ENCODE measurements at places on chromosomes 16 and 17.

DNA sequence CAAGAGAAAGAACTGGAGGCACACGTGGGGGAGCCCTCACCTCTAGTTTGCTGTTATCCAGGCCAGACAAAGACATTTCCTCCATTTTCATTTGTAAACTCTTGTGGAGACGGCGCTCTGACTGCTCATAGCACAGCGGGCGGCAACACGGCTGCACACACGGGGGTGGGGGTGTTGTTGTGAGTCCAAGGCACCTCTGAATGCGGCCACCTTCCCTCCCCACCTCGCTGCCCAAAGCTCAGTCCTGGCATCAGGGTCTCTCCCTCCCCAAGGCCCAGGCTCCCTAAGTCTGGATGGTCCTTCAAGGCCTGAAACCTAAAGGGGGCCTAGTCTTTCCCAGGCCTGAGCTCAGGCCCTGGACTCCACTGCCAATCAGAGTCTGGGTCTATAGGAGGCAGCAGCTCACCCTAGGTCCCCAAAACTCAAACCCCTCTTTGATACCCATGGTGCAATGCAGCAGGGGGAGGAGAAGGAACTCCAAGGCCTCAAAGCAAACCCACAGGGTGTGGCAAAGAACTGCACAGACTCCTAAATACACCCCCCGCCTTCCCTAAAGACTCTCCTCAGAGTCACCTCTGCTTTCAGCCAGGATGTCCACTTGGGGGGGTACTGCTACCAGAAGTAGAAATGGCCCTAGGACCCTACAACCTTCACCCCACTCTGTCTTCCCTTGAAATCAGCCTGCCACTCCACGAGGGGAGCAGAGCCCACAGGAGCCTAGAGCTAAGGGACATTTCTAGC lies 1.5 kb downstream of the ATXN7L3 start:
- DNase-seq = no peak

- DNase-seq = no peak
Observed at GRCh38 chr17:15886221-15886620, 58.7 kb upstream of the ADORA2B start.

- no peak for DNase-seq
Observed at GRCh38 chr16:57562066-57562465, 19.6 kb downstream of the ADGRG5 start.

GRCh38 chr16:84979516-84979915 lies 31.8 kb downstream of the ZDHHC7 start:
- no peak for DNase-seq

- DNase-seq = peak; percentile 58
Observed at GRCh38 chr17:65027305-65027704, 29.2 kb downstream of the GNA13 start.

GRCh38 chr16:70661918-70662641 lies 15.7 kb downstream of the IL34 start:
- peak; percentile 14 for DNase-seq

DNA sequence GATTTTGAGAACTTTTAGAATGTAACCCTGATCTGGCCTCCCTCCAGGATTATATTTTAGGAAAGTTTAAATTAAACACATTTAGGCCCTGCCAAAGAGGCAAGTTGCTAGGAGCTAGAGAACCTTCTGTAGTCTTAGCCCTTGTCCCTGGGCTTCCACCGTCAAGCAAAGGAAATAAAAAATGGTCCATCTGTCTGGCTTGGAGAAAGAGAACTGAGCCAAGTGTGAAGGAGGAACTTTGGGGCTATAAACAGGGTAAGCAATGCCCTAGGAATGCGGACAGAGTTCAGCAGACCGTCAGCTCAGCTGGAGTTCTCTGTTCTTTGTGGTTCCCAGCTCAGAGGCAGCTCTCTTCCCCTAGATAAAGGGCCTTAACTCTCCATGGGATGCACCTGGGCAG lies 29.6 kb downstream of the RCVRN start:
- no peak for DNase-seq

- DNase-seq = no peak
Observed at GRCh38 chr17:81150377-81151077, 14.8 kb upstream of the PVALEF start.

DNA sequence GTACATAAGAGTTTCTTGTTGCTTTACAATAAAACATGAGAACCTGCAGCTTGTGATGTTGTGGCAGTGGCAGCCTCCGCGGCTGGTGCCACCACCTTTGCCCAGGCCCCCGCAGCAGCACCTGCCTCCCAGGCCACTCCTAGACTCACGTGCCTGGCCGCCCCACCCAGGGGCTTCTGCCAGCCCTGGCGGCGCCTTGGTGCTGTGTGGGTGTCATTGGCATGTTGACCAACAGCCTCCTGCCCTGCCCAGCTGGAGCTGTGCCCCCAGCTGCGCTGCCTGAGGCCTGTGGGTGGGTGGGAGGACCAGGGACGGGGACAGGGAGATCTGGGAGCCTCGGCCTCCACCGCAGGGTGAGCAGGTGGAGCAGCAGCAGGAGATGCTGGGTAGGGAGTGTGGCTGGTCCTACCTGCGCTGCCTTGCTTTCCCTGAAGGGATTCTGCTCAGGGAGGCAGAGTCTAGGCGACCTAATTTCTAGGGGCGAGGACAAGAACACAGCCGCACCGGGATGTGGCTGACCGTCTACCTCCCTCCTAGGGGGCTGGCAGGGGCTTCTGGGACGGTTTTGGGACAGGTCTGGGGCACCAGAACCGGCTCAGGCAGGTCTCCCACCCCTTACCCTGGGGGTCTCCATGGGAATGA lies 428 bp upstream of the DNASE1L2 start:
- no peak for DNase-seq

DNA sequence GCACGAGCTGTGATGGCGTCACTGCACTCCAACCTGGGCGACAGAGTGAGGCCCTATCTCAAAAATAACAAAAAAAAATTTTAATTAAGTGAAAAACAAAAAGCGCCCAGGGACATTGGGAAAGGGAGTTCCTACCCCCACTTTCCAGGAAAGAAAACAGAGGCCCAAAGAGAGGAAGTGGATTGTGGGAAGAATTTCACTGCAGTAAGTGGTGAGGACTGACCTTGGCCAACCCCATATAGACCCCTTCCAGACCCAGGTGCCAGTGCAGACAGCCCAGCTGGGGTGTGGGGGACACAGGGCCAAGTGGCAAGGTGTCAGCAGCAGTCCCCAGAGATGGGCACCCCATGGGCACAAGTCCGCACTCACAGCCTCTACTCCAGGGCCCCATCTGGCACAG lies 29.0 kb upstream of the KRT17 start:
- DNase-seq = no peak

DNA sequence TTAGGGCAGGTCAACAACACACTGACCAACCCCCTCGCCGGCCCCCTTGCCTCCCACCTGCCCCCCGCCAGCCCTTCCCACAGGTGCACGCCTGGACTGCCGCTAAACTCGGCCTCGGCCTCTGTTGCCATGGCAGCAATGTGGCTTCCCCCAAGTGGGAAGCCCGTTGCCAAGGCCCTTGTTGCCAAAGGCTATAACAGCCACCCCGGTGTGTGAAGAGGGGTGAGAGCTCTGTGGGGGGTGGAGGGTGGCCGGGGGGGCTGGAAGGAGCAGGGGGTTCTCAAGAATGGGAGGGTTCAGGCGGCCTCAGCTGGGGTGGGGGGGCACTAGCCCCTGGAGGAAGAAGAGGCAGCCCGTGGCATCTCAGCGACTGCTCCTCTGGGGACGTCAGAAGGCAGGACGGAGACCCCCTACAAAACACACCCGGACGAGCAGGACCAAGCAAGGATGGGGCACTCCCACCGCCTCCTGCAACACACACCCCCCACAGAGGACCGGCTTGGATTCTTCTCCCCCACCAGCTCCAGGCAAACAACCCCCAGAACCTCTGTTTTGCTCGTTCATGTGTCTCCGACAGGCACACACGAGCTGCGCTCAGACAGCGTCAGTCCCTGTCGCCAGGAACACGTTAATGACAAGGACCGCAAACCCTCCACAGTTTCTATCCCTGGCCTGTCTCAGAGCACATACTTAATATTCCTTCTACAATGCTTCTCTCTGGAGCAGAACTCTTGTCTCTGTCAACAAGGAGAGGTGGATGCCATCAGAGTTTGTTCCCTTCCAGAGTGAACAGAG lies 55.7 kb downstream of the ABR start:
- no peak for DNase-seq

DNA sequence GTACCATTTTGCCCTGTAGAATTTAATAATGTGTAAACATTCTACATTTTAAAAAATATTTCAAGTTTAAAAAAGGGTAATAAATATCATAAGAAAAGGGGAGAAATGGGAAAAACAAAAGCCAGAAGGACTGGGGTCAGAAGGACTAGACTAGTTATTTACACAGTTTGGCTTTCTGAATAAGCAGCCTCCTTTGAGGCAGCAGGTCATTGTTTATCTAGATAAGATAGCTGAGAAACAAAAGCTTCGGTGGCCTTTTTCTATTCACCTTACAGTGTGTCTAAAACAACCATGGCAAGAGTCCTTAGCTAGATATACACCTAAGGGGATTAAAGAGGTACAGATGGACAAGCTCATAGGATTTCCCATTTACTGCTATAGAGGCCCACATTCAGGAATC lies 396.5 kb upstream of the PMFBP1 start:
- DNase-seq = no peak

- no peak for DNase-seq
Observed at GRCh38 chr16:57844416-57845030, 42.2 kb upstream of the KIFC3 start.

- DNase-seq = no peak
Observed at GRCh38 chr17:71227841-71228240, 893.0 kb upstream of the SOX9 start.

DNA sequence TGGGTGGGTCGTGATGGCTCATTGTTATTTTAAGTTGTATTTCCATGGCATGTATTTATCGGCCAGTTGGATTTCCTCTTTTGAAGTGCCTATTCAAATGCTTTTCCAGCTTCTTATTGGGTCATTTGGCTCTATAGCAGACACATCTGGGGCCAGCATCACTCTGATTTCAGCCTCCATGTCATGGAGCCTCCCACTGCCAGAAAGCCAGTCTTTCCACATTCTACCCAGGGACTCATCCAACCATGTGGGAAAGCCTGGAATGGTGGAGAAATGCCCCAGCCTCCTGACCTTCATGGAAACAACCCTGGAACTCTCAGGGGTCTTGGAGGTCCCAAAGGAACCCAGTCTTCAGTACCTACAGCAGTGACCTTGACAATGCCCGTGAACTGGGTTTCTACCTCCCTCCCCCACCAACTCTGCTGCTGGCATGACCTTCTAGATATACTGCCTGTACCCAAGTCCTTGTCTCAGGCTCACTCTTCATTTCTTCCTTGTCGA lies 33.8 kb upstream of the ADGRG1 start:
- no peak for DNase-seq

GRCh38 chr16:71894921-71895678 lies at the start of gene IST1:
Gene IST1 (plus strand): TSS chr16:71895531. CDS start chr16:71915641, 20,110 bp downstream.
- DNase-seq = peak; percentile 93

DNA sequence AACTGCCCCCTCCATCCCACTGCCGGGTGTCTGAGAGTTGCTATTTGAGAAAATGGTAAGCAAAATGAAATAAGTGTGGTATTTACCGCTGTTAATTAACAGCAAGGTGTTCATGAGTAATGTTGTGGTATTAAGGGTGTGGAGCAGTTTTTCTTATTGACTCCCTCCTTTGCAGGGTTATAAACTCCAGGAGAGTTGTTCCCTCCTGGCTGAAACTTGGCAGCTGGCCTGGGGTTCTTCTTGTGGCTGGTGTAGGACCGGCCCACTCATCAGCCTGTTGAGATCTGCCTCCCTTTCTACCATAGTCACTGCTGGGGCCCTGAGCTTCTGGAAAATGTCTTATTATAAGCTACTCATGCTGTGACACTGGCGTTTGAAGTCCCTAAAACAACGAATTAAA lies 128.6 kb downstream of the SOX9 start:
- no peak for DNase-seq

- DNase-seq = peak; percentile 33
Observed at GRCh38 chr16:23434380-23434779, 18.6 kb downstream of the COG7 start.

DNA sequence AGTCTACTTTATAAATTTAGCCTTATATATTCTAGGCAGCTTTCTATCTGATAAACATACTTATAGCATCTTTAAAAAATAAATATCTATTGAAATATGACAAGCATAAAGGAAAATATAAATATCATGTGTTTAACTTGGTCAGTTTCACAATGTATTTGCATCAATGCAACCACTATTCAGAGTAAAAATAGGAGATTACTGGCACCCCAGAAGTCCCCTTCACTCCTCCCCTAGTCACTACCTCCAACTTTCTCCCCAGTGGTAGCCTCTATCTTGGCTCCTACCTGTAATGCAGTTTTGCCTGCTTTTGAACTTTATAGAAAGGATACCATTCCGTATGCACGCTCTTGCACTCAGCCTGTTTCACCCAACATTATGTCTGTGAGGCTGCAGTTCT lies 3.2 kb upstream of the NOD2 start:
- DNase-seq = no peak

- DNase-seq = no peak
Observed at GRCh38 chr17:69045646-69046045, 15.1 kb downstream of the ABCA9 start.

Measured in kidney glomerular epithelial cell (primary cell).